LHCN-M2 (cell line): ENCODE measurements at places on chromosomes 11 and 22. TPM values are rescaled to one million over a fixed set of nuclear protein-coding genes. Genes with fewer than 3 reads are reported as not detected.
A peak's percentile ranks its signal among the peaks of the same experiment; 100 is the strongest.

OR5A1 gene
- total RNA-seq: not detected in 2 replicates

PLAAT2 gene
- not detected in 2 replicates for total RNA-seq

OLFML1 gene
- not detected in 2 replicates for total RNA-seq

RBM4B gene
- total RNA-seq: 23.5 and 33.2 TPM in 2 replicates

NOX4 gene
- 2.2 TPM in 1 of 2 replicates, not detected in the other for total RNA-seq

OR52B4 gene
- not detected in 2 replicates for total RNA-seq

ADAMTS15 gene
- total RNA-seq: 0.58 and 0.92 TPM in 2 replicates

MMP11 gene
- total RNA-seq: 5.5 and 7.1 TPM in 2 replicates

PATE4 gene
- total RNA-seq: not detected in 2 replicates

PRSS23 gene
- total RNA-seq: 141 and 157 TPM in 2 replicates

F2 gene
- total RNA-seq: not detected in 2 replicates

GRCh38 chr11:121575250-121575962 lies 122.6 kb upstream of the SORL1-AS1 start:
- peak; percentile 74 for DNase-seq

DNA sequence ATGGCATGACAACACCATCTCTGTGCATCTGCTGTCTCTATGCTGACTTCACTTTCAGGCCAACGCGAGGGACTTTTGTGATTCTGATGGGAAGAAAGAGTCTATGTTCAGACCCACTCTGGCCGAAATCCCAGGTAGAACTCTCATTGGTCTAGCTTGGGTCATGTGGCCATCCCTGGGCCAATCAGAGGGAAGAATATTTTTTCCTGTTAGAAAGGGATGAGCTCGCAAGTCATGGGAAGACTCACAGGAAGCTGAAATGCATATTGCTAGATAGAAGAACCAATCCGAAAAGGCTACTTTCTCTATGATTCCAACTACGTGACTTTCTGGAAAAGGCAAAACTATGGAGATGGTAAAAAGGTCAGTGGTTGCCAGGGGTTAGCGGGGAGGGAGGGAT lies 56.0 kb upstream of the LINC01488 start:
- DNase-seq: no peak

DNA sequence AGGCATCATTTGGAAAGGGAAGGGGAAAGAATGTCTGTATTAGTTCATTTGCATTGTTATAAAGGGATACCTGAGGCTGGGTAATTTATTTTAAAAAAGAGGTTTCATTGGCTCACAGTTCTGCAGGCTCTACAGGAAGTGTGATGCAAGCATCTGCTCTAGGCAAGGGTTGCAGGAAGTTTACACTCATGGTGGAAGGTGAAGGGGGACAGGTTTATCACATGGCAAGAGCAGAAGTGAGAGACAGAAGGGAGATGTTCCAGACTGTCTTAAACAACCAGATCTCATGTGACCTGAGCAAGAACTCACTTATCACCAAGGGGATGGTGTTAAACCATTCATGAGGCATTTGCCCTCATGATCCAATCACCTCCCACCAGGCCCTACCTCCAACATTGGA lies 90.6 kb downstream of the CCDC83 start:
- no peak for DNase-seq

- no peak for DNase-seq
Measured at GRCh38 chr11:69233744-69234570, 60.0 kb upstream of the MYEOV start.

- DNase-seq: no peak
Measured at GRCh38 chr11:104124979-104125378, 39.0 kb downstream of the PDGFD start.

DNA sequence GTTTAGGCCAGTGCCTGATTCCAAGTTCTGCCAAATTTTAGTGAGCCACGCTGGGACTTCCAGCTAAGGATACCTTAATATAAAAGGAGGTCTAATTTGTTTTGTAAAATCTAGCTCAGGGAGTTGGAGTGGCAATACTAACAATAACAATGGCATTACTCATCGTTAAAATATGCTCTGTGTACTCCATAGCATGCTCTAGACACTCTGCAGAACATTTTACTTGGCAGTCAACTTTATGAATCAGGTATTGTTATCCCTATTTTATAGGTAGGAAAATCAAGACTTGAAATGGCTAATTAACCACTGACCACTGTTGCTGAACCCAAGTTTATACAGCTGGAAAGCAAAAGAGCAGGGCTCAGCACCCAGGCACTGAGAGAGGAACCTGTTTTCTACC lies 485.0 kb upstream of the KIRREL3 start:
- DNase-seq: peak; percentile 13

DNA sequence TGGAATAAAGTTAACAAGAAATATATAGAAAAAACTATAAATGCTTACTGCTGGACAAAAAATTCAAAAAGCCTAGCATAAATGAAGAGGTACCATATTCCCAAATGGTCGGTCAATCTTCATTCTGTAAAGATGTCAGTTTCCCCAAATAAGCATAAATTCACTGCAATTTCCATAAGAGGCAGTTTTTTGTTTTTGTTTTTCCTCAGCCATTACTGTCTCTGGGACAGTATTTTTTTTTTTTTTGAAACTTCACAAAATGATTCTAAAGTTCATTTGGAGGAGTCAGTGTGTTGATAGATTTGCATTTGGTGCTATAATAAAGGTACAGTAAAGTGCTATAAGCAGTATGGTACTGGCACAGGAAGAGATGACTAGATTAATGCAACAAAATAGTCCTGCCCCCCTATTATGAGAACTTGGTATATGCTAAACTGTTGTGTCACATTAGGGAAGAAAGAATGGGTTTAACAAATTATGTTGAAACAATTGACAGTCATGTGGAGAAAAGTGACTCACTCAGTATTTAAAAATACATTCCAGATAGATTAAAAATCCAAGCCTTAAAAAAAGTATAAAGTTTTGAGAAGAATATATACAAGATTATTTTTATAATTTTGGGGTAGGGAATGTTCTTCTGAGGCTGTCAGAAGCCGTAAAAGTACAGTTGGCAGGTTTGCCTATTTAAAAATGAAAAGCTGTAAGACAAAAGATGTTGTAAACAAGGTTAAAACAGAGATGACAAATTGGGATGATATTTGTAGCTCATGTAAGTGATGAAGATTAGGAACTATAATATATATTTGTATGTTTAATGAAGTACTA lies 2.6 kb upstream of the FTH1 start:
- peak; percentile 91 for DNase-seq

GRCh38 chr11:118740892-118741291 lies 50.1 kb downstream of the DDX6 start:
- no peak for DNase-seq

DNA sequence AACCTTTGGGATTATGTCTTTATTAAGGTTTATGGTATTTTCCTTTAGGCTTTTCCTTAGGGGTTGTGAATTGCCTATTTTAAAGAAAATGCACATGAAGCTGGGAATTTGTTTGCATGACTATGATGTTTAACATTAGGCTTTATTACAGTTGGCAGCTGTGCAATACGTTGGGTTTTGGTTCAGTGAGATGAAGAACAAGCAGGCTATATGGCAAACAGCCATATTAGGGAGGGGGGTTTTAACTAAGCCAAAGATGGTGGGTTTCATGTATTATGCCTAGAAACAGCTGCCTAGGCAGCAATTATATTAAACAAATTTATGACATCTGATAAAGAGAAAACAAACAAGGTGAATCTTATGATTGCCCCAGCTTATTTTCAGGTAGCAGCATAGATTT lies 880.8 kb downstream of the FAM181B start:
- no peak for DNase-seq

- DNase-seq: peak; percentile 53
Measured at GRCh38 chr11:14904745-14905103, 12.7 kb upstream of the CYP2R1 start.

DNA sequence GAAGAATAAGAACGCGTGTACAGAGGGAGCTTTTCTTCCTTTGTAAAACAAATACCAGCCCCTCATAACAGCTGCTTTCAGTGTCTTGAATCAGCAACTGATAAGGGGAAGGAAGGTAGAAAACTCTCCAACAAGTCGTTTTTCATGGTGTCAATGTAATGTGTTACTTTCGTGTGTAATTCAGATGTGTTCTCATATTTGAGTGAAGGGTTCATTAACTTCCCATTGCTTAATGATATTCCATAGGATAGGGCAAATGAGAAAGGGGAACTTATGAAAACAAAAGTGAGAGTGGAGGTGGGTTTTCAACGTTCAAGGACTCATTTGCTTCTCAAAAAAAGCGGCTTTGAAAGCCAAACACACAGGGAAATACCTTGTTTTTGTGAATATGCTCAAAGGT lies 452.1 kb downstream of the NTM start:
- no peak for DNase-seq

DNA sequence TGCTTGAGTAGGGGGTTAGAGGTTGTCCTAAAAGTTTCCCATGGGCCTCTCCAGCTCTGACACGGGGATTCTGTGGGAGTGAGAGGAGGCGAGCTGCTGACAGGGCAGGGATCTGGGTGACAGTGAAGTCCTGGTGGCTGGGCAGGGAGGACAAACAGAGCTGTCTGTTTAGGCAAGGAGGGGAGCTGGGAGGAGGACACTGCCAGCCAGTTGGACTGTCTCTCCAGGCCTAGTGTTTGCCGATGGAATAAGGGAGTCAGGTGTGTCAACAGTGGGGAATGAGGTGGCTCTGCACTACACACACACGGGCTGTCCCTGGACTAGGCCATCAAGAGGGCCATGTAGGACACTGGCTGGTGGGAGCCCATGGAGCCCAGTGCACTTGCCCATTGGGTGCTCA lies 20.6 kb upstream of the SYT7 start:
- no peak for DNase-seq

- DNase-seq: peak; percentile 71
Measured at GRCh38 chr11:77127920-77128691, at the start of gene MYO7A. Gene MYO7A (plus strand): TSS chr11:77128246. CDS start chr11:77130635, 2,389 bp downstream.

GRCh38 chr11:73184953-73185671 lies 33.0 kb upstream of the P2RY2 start:
- peak; percentile 60 for DNase-seq

- no peak for DNase-seq
Measured at GRCh38 chr11:6660712-6661111, 5.1 kb upstream of the DCHS1 start.

- DNase-seq: no peak
Measured at GRCh38 chr22:46732513-46732912, 5.5 kb downstream of the CERK start.

- no peak for DNase-seq
Measured at GRCh38 chr22:27802346-27803073, 954 bp upstream of the MN1 start.

DNA sequence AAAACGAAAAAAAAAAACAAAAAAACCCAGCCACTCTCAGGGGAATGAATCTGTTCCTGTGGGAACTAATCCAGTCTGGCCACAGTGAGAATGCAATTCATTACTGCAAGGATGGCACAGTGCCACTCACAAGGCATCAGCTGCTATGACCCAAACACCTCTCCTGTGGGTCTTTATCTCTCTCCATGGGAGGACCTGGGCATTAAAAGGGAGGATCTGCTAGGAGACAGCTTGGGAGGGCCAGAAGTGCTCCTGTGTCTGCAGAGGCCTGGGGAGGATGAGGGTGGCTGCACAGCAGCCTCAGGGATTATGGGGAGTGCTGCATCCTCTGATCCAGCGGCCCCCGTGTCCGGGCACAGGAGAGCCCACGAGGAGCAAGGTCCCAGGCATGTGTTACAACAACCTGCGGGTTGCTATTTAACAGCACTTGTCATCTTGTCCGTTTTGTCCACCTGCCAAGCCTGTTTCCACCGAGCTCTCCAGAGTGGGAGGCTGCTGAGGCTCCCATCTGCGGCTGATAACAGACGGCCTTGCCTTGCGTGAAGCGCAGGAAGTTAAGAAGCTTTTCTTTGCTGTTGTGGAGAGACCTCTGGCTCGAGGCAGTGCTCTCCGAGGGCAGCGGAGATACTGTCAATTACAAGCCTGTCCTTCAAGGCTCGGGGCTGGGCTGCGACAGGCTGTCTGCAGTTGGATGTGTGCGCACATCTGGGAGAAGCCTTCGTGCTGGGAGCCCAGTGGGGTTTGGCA lies 97.7 kb downstream of the NXPE2 start:
- no peak for DNase-seq

DNA sequence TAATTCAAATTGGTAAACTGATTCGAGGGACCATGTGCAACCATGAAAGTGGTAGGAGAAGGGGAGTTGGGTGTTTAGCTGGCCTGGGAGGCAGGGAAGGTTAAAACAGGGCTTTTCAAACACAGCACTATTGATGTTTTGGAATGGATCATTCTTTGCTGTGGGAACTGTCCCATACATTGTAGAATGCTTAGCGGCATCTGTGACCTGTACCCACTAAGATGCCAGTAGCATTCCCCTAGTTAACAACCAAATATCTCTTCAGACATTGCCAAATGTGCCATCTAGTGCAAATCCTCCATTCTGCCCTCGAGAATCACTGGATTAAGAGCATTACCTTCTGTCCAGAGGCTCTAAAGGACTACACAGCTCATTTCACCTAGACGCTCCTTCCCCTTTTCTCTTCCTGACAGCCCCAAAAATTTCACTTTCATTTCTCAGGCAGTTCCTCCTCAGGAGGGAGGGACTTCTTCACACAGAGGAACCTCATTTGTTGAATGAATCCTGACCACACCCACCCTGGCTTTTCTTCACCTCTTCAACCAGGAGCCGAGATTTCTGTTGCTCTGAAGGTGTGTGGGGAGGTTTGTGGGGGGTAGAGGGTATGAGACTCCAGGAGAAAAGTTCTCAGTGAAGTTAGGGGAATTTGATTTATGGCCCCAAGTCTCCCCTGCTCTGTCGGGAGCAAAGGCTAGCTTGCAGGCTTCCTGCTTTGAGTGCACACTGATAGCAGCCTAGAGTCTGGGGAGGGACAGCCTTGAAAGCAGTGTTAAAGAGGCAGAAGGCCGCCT lies at the start of gene TRIM34:
Gene TRIM34, plus strand, starts transcription at position 513 of the 791 bp plus-strand sequence. CDS start 7,331 bp downstream, outside the sequence.
- DNase-seq: peak; percentile 70

DNA sequence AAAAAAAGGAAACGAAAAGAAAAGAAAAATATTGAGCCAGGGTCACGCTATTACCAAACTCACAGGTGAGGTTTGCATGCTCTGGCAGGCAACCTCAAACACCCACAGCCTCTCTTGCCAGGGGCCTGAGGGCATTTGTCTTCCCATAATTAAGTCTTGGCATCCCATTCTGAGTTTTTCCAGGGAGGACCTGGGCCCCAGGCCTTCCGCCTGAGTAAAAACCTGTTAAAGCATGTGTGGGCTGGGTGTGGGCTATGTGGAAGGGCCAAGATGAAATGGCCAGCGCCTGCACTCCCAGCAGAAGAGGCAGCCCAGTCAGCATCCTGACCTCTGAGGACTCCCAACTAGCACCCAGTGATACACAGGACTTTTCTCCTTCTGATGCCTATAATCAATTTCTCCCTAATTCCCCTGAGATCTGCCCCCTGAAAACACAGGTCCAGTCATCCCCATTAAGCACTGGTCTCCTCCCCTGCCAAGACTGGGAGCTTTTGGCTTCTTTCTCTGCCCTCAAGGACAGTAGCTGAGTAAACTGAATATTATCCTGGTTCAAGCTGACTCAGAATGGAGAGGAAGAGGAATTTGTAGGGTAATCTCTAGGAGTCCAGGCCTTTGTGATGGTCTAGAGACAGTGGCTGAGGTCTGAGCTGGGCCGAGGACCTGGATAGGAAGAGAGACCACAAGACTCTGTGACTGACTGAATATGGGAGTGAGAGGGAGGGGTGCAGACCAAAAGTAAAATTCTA lies 35.6 kb upstream of the ACER3 start:
- DNase-seq: no peak

- DNase-seq: no peak
Measured at GRCh38 chr22:42892156-42892555, 35.1 kb upstream of the ARFGAP3 start.
